Epithelial cell of prostate (primary cell): ENCODE measurements at places on chromosomes 4 and X.

DNA sequence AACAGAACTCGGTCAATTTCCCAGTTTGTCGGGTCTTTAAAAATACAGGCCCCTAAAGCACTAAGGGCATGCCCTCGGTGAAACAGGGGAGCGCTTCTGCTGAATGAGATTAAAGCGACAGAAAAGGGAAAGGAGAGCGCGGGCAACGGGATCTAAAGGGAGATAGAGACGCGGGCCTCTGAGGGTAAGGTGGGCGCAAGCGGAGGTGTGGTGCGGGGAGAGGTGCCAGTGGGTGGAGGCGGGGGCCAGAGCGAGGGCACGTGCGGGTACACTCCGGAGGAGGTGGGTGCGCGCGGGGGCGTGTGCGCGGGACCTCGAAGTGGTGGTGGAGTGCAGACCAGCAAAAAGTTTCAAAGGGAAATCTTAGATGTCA, 787 bp upstream of the TET2 start:
- no peak for DNase-seq

DNA sequence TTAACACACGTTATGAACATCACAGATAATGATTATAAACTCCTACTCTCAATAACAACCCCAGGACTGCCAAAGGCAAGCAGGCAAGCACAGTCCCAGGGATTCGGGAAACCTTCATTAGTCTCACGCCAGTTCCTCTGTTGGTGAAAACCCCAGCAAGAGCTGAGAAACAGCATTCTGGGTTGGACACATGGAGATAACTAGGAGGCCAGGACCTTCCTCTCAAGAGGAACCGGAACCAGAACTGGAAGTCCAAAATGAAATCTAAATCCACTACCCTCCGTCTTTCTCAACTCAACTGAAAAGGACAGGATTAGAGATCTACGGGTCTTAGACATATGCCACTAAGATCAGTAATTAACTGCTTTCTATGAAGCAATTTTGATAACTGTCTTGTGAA, 3.8 kb downstream of the VEGFC start:
- DNase-seq = no peak

DNA sequence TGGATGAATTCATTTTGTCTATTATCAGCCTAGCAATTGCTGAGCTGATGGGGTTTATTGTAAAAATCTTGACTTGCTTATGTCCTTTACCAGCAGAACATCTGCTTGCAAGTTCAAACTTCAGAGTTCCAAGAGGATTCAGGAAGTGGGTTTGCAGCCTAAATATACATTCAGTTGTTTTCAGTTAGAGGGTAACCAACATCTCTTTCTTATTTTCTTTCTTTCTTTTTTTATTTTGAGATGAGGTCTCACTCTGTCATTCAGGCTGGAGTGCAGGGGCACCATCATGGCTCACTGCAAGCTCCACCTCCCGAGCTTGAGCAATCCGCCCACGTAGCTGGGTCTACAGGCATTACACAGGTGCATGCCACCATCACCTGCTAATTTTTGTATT, 31.4 kb upstream of the FHL1 start:
- no peak for DNase-seq

GRCh38 chrX:63350941-63351616, at the start of gene SPIN4:
SPIN4 (minus strand) TSS chrX:63351332; CDS start chrX:63350819, 513 bp downstream.
- DNase-seq = no peak

- no peak for DNase-seq
Observed at GRCh38 chrX:13793897-13794296, 23.0 kb downstream of the GPM6B start.

GRCh38 chrX:50211510-50211909, 6.9 kb downstream of the CCNB3 start:
- DNase-seq = no peak

GRCh38 chrX:116284400-116284799, 113.9 kb downstream of the AGTR2 start:
- DNase-seq = peak; percentile 48
